ENCODE measurements at places on chromosomes 3 and 15. TPM values are rescaled to one million over a fixed set of nuclear protein-coding genes. Genes with fewer than 3 reads are reported as not detected.

The PLA2G4E gene
- polyA plus RNA-seq, result 1.1 TPM

The GOLGA6L26 gene
- polyA plus RNA-seq, result not detected

The TF gene
- 0.30 TPM for polyA plus RNA-seq

The CKMT1B gene
- polyA plus RNA-seq, result 64.8 TPM

The EOMES gene
- polyA plus RNA-seq, result 1.6 TPM

- no peaks in the 10 kb centered on the region for H3K36me3 ChIP-seq
- no peaks in the 10 kb centered on the region for H3K4me1 ChIP-seq
- no peak for DNase-seq
Measured at GRCh38 chr3:22746221-22746620, 456.9 kb upstream of the UBE2E2 start.

DNA sequence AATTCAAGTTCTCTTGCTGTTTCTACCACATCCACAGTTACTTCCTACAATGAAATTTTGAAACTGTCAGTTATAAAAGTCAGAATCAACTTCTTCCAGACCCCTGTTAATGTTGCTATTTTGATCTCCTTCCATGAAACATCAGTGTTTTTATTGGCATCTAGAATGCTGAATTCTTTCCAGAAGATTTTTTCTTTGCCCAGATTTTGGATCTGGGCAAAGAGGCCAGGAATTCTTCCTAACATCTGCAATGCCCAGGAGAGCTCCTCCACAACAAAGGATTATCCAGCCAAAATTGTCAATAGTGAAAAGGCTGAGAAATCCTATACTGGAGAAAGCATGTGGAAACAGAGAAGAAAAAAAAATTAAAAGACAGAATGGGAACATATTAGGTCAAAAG is 75.5 kb downstream of the SERPINI1 start:
- H3K4me3 ChIP-seq, result no peak overlapping the region
- H3K27me3 ChIP-seq, result no peaks in the 10 kb centered on the region
- no peaks in the 10 kb centered on the region for H3K4me1 ChIP-seq
- no peaks in the 10 kb centered on the region for H3K36me3 ChIP-seq

GRCh38 chr3:117537949-117538348 is 828.4 kb downstream of the TUSC7 start:
- H3K4me3 ChIP-seq, result no peak overlapping the region
- DNase-seq, result no peak
- no peaks in the 10 kb centered on the region for H3K27me3 ChIP-seq
- H3K4me1 ChIP-seq, result no peaks in the 10 kb centered on the region

GRCh38 chr15:87522997-87523396 is 733.5 kb downstream of the NTRK3 start:
- H3K4me1 ChIP-seq, result no peaks in the 10 kb centered on the region
- H3K27me3 ChIP-seq, result no peaks in the 10 kb centered on the region
- no peak overlapping the region for H3K4me3 ChIP-seq
- no peak for DNase-seq
- H3K36me3 ChIP-seq, result no peaks in the 10 kb centered on the region

GRCh38 chr15:89904519-89904918 is 8.2 kb downstream of the ARPIN start:
- H3K4me1 ChIP-seq, result no peaks in the 10 kb centered on the region
- no peak overlapping the region for H3K4me3 ChIP-seq
- H3K36me3 ChIP-seq, result peaks cover 10% of the 10 kb centered on the region
- no peak overlapping the region for H3K27ac ChIP-seq

GRCh38 chr3:188542196-188542595 is 388.2 kb downstream of the LPP start:
- H3K36me3 ChIP-seq, result no peaks in the 10 kb centered on the region
- peaks cover 5% of the 10 kb centered on the region for H3K4me1 ChIP-seq
- no peak overlapping the region for H3K27ac ChIP-seq

DNA sequence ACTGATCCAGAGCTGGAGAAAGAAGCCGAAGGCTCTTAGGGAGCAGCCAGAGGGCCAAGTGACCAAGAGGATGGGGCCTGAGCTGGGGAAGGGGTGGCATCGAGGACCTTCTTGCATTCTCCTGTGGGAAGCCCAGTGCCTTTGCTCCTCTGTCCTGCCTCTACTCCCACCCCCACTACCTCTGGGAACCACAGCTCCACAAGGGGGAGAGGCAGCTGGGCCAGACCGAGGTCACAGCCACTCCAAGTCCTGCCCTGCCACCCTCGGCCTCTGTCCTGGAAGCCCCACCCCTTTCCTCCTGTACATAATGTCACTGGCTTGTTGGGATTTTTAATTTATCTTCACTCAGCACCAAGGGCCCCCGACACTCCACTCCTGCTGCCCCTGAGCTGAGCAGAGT is 9.5 kb downstream of the CHRD start:
- no peak for DNase-seq
- no peaks in the 10 kb centered on the region for H3K36me3 ChIP-seq
- H3K27ac ChIP-seq, result no peak overlapping the region
- H3K27me3 ChIP-seq, result peaks cover 9% of the 10 kb centered on the region

DNA sequence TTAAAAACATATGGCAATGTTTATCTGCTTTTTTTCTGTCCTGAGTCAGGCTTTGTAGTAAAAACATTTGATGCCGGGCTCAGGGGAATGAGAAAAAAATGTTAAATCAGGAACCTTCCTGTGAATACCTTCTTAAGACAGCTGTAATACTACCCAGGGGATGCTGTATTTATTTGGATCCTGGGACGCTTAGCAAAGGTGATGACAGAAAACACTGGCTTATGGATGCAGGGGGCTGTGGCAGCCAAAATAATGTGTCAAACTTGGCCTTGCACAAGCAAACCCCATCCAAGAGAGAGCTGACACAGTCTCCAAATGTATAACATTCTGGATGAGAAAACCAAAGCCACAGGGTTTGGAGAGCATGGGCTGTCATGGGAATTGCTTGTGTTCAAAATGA is 438.2 kb upstream of the PROK2 start:
- no peak overlapping the region for H3K4me3 ChIP-seq
- H3K4me1 ChIP-seq, result no peaks in the 10 kb centered on the region
- no peaks in the 10 kb centered on the region for H3K27me3 ChIP-seq
- H3K36me3 ChIP-seq, result no peaks in the 10 kb centered on the region
- no peak overlapping the region for H3K27ac ChIP-seq

- no peaks in the 10 kb centered on the region for H3K36me3 ChIP-seq
- no peak for DNase-seq
- no peak overlapping the region for H3K27ac ChIP-seq
- no peak overlapping the region for H3K4me3 ChIP-seq
- H3K4me1 ChIP-seq, result no peaks in the 10 kb centered on the region
Measured at GRCh38 chr15:27628486-27628885, 470.6 kb downstream of the OCA2 start.

DNA sequence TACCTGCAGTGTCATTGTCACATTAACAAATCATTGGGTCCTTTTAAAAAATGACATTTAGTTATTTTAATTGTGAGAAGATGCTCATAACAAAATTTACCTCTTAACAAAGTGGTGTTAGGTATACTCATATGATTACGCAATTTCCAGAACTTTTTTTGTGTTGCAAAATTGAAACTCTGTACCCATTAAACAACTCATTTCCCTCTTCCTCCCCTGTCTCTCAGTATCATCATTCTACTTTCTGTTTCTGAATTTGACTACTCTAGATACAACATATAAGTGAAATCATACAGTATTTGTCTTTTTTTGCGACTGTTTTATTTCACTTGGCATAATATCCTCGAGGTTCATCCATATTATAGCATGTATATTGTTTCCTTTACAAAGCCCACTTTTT is 58.7 kb upstream of the CHST2 start:
- DNase-seq, result no peak
- H3K27me3 ChIP-seq, result no peaks in the 10 kb centered on the region

- H3K4me1 ChIP-seq, result no peaks in the 10 kb centered on the region
- no peak for DNase-seq
- no peaks in the 10 kb centered on the region for H3K36me3 ChIP-seq
- H3K27me3 ChIP-seq, result no peaks in the 10 kb centered on the region
- H3K27ac ChIP-seq, result no peak overlapping the region
Measured at GRCh38 chr3:121629601-121630000, 31.1 kb downstream of the HCLS1 start.

DNA sequence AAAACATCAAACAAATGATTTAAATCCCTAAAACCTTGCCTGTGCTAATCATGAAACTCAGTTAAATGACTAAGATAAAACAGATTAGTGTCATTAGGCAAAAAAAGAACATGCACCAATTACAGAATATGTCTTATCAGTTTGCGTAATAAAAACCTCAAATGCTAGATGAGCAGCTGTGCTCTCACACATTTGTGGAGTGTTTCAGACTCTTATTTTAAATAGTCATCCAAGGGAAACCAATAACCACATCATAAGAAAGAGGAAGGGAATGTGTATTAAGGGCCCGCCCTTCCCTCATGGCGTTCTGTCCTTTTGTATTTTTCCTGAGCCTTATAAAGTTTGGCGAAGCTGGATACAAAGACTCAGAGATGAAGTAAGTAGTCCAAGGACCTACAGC is 6.6 kb downstream of the SAMMSON start:
- no peak for DNase-seq
- no peaks in the 10 kb centered on the region for H3K36me3 ChIP-seq

DNA sequence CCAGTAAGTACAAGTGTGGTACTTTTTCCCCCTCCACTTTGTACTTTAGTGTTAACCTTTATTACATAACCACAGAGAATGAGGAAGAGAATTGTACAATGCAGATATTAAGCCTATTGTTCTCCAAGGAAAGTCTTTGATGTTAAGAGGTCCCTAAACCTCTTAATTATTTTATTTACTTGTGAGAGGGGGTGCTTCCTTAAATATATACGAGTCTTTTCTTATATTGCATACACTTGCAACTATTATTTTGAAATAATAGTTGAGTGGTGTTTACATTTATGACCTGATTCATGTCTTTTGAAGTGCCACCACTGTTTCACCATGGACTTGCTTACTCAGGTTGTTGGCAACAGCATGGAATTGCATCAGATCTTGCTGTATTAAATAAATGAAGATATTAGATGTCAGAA is 10.1 kb downstream of the USP3 start:
- no peak overlapping the region for H3K4me3 ChIP-seq
- no peak for DNase-seq
- no peaks in the 10 kb centered on the region for H3K27me3 ChIP-seq
- peak overlapping the region; percentile 76 for H3K27ac ChIP-seq
- no peaks in the 10 kb centered on the region for H3K36me3 ChIP-seq
- H3K4me1 ChIP-seq, result peaks cover 49% of the 10 kb centered on the region

DNA sequence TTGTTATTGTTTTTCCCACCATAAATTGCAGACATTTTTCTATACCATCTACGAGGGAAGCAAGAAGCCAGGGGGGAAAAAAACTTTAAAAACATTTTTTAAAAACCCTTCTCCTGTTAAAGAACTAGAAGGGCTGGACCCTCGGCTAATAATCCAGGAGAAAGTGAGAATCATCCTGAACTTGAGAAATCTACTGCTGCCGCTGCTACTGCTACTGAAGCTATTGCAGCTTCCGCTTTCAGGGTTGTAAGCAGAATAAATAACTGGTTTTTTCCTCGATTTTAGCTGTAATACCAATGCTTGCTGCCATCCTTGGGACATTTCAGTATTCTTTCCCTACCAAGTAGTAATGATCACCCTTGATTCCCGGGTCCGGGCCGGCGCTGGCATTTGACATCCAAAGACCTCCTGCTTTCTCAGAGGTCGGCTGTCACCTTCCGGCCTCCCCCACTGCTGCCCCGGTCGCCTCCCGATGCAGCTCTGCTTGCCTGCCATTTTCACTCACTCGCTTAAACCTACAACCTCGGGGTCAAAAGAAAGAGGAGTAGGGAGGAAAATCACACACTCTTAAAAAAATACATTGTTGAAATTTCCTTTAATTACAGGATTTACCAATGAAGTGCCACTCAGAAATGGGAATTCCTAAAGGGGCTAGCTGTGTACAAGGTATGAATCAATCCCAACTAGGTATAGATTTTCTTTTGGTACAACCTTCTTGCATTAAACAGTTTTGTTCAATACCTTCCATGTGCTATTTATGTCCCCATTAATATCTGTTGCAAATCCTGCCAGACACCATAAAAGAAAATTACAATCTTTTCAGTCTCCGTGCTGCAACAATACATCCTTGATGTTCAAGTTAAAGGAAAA is 674 bp upstream of the MECOM start:
- DNase-seq, result no peak
- H3K36me3 ChIP-seq, result no peaks in the 10 kb centered on the region
- H3K27me3 ChIP-seq, result peaks cover 94% of the 10 kb centered on the region
- peaks cover 22% of the 10 kb centered on the region for H3K4me1 ChIP-seq
- no peak overlapping the region for H3K27ac ChIP-seq

DNA sequence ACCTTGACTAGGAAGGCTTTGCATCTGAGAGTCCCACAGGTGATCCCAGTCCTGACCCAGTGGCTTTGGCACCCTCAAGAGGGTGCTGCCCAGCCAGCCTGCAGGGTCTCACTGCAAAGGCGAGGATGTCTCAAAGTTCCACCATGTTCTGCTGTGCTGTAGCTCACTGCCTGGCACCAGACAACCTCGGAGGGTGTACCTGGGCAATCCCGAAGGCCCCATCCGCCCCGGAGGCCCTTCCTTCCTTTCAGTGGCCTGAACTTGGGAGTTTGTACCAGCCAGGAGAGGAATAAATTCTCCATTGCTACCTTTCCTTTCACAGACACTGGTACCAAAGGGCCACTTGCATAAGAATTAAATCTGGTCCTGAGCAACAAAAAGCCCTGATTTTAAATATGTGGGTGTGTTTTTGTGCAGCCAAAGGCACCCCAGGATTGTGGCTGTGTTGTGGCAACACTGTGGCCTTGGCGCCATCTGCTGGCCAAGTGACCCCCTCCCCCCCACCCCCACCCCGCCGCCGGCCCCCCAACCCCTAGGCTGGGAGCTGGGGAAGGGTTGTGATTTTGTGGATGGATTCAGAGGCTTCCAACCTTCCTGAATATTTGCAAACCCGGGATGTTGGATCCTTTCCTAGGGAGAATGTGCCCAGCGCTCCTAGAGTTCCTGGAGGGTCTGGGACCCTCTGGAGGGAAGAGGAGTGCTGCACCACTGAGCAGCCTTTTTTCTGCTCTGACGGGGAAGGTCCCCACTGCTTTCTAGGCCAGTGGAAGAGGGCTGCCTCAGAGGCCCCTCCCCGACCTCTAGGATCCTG is 9.7 kb upstream of the PTPN23 start:
- no peak overlapping the region for H3K27ac ChIP-seq
- no peak for DNase-seq

DNA sequence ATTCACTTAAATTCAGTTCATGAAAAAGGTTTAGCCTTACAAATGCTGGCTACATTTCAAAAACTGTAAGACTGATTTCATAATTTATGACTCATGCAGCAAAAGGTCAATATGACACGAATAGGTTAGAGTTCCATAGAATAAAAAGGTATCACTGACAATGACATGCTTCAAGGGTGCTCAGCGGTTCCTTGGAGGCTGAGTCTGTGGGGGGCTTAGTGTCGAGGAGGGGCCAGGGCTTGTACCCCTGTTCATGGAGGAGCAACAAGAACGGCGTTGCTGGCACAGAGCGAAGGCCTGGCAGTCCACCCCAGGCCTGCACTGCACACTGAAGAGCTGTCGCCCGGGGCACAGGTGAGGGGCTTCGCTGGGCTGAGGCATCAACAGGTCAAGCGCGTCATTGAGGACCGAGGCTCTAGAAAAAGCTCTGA is 174.2 kb downstream of the NR1D2 start:
- H3K27ac ChIP-seq, result no peak overlapping the region
- DNase-seq, result no peak
- no peaks in the 10 kb centered on the region for H3K36me3 ChIP-seq
- H3K4me1 ChIP-seq, result peaks cover 7% of the 10 kb centered on the region
- H3K27me3 ChIP-seq, result no peaks in the 10 kb centered on the region
